Fibroblast of skin of left biceps (primary cell): ENCODE measurements at places on chromosomes 12 and 14.

DNA sequence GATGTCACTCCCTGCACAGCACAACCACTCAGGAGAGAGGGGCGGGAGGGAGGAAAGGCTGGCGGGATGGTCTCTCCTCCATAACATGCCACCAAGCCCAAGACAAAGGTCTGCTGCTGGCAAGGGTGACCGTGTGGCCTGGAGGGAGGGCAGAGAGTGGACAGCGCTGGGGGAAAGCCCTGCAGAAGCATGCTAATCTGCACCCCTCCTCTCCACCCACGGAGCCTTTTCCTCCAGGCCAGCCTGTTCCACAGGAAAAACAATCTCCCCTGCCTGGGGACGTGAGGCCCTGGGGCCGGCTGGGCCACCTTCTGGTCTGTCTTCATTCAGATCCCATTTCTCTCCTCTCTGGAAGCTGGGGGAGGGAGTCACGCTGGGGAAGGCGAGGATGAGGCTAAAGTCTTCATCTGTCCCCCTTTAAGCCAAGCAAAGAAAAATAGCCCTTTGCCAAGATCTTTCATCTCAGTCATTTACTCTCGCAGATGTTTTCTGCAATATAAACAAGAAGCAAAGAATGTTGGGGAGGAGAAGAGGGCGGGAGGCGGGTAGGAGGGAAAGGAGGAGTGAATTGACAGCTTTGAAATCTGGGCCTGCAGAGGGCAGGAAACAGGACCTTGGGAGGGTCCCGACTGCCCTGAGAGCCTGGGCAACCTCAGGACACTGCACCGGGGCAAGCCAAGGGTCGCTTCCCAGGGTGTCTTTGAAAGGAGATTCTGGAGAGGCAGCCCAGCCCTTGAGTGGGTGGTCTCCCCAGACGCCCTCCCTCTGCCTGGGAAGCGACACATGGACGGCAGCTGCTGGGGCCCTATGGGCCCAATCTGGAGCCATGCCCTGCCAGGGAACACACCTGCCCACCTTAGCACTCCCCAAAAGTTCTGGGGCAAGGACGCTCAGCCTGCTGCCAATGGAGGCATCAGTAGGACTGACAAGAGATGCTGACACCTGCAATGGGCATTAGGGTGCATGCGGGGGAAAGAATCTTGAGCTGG is 133.6 kb downstream of the ZFP36L1 start:
- peak; percentile 33 for DNase-seq

- DNase-seq, result no peak
Measured at GRCh38 chr12:84308211-84308610, 604.4 kb downstream of the SLC6A15 start.

DNA sequence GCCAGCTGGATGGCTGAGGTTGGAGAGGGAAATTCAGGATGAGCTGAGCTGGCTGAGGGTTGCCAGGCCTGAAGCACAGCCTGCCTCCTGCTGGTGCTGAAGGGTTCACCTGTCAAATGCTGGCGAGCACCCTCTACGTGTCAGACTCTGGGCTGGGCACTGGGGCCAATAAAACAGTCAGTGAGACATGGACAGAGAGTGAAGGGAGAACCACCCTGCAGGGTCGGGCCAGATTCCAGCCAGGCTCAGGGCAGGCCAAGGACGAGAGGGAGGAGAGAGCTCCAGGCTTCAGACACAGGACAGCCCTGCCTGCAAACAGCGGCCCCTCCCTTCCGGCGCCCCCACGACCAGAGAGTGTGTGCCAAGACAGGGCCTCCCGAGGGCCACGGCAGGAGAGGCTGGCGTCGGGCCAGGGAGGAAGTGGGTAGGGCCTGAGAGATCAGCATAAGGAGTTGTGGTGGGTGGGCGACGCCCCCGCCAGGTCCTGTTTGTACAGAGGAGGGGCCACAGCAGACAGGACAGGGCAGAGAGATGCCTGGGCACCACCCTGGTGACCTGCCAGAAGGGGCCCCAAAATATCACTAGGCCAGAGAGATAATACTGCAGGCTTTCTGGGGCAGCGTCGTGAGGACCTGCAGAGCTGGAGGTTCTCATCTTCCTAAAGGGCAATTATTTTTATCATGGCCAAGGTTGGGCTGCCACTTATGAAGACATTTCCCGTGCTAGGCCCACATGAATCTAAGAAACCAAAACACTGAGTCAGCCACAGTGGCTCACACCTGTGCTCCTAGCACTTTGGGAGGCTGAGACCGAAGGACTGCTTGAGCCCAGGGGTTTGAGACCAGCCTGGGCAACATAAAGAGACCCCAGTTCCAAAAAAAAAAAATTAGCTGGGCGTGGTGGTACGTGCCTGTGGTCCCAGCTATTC is 73.1 kb upstream of the GPR68 start:
- no peak for DNase-seq

DNA sequence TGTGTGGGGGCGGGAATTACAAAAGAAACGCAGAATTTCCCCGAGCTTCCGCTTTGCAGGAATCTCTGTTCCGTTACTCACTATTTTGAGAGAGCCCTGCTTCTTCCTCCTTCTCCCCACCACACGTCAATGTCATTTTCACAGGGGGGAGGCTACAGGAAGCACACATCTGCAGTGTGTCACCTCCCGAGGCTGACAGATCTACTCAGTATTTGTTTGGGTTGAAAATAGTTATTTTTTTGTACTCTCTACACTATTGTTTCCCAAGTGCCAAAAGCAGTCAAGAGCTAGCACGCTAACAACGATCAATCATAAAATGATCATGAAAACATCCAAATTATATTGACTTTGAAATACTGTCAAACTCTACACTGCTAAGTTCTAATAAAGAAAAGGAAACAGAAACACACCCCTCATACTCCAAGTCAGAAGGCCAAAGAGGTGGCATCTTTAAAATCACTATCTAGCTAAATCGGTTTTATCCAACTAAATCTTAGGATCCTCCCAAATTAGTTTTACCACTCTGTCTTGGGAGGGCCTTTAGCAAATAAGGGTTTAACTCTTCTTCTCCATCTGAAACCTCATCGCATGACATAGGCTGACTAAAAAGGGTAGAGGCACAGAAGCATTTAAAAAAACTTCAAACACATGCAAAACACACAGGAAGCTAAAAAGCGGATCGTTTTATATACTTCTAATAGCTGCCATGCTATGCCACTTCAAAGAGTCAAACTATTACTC is 51.8 kb downstream of the FOXN3 start:
- DNase-seq, result no peak

DNA sequence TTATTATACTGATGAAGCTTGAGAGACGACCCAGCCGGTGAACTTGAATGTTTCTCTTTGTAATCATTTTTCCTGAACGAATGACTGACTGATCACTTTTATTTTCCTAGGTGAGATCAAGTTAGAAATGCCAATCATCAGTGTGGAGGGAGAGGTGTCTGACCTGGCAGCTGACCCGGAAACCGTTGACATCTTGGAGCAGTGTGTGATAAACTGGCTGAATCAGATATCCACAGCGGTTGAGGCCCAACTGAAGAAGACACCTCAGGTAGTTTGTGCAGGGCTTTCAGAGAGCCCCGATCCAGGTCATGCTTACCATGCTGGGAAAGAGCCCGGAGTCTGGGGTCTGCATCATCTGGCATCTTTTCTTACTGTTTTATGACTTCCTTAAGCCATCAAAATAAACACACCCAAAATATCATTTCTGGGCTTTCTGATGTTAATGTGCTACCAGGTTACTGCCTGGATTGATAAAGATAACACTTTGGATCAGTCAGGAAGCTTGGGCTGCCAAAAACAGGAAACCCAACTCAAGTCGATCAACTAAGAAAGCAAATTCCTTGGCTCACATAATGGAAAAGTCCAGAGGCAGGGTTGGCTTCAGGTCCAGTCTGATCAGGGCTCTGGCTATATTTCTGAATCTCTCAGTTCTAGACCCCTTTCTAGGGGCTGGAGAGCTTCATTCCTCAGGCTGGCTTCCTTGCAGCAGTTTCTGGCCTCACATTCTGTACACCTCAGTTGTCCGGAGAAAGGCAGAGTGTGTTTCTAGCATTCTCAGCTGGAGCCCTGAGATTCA is 21.1 kb downstream of the DNAH10 start:
- DNase-seq, result no peak

DNA sequence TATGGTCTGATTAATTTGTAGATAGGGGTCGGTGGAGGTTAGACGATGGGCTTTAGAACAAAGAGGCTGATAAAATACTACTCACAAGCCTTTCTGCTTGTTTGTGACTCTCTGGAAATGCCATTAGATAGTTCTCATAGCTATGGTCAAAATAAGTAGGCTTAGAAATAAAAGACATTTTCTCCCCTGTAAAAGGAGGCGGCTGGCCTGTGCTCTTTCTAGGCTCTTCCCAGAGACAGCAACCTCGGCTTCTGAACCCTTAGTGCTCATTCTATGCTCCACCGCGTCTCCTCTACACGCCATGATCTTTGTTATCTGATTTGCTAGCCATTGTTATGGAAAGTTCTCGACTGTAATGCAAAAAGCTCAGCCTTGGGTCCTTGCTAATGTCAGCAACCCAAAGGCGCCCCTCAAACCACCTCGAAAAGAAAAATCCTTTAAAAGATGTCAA is 64.5 kb downstream of the CRADD start:
- DNase-seq, result no peak

DNA sequence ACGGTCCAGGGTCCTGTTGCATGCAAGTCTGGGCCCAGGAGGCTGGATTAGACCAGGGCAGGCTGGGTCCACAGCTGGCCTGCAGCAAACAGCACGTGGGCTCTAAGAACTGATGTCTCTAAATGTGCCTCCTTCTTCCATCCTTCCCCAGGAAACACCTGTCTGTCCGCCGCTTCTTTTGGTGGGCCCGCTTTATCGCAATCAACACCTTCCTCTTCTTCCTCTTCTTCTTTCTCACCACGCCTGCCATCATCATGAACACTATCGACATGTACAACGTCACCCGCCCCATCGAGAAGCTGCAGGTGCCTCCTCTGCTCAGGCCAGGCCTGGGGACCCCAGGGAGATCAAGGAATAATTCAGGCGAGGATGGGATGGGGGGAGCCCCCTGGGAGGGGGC is 28.3 kb downstream of the NGB start:
- no peak for DNase-seq

GRCh38 chr12:114850661-114851275 is 166.8 kb upstream of the TBX3 start:
- no peak for DNase-seq

DNA sequence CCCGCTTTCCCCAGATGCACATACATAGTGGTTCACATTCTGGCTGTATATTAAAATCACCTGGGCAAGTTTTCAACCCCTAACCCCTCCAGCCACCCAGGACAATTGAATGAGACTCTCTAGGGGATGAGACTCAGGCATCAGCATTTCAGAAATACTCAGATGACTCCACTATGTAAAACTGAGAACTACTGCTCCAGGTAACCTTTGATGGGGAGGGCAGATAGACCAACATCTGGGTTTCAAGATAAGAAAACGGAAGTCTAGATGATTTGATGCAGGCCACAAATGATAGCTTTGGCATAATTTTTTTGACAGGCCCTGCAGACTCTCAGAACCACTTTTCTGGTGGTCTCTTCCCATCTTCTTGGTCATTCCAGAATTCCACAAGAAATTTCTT is 341.1 kb downstream of the EMP1 start:
- DNase-seq, result no peak

DNA sequence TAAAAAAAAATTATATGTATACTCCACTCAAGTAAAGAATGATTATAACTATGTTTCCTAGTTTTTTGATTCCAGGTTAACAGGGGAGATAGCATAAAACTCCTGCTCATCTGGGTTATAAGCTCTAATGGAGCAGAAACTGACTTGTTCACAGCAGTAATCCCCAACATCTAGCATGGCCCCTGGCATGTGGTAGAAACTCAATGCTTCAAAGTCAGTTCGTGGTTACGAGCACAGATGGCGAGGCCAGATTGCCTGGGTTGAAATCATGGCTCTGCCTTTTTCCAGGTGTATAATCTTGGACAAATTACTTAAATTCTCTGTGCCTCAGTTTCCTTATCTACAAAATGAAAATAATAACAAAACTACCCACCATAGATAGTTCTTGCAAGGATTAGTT is 183.8 kb downstream of the TTC7B start:
- DNase-seq, result no peak

DNA sequence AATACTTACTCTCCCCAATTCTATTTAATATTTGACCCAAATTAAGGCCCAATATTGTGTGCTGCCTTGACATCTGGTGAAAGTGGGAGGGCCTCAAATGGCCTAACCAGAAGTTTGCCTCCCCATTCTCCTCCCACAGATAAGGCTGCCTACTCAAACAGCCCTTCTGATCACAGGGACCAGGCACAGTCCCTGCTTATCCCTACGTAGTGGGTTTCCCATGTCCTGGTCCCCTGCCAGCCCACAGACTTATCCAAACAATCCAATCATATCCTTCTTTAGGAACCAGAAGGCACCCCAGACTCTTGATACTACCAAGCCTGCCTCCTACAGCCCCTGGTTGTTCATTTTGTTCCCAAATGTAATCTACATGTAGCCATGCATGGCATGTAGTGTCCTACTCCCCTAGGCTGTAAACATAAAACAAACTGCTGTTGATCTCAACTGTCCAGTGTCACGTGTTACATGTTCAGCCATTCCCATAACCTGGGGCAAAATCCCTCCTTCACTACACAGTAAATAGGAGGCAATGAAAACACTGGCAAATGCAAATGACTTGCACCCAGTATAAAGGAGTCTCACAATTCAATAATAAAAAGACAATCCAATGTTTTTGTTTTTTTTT is 49.3 kb downstream of the EEA1 start:
- no peak for DNase-seq

GRCh38 chr12:65670775-65671174 is 153.5 kb upstream of the HMGA2 start:
- DNase-seq, result no peak

- no peak for DNase-seq
Measured at GRCh38 chr14:101586531-101587430, 25.5 kb downstream of the DIO3 start.

DNA sequence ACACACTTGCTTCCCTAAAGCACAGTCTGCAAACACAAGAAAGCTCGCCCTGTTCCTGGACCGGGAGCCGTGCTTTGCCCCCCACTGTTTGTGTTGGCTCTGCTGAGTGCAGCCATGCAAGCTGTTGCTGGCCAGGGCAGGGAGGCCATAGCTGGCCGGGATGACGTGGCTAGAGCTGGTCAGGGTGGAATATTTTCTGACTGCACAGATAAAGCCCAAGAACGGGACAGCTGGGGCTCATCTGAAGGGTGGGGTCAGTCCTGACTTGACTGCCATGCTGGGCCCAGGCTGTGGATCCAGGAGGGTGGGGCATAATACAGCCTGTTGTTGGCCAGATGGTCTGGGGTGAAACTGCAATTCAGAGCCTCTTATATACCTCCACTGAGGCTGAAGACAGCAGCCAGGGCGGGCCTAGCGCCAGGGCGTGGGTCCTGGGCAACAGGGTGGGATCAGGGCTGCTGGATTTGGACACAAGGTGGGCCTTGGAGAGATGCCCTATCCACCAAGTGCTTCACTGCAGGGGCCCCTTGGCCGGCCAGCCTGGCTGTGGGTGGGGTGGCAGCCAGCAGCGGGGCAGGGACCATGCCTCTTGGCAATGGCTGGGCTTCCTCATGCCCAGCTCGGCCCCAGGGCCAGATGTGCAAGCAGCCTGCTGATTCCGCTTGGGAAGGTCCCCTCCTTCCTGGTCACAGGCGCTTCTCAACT is 14.8 kb downstream of the KMT5A start:
- no peak for DNase-seq

GRCh38 chr12:68804657-68805591 is 3.1 kb upstream of the MDM2 start:
- DNase-seq, result no peak
